ENCODE measurements at places on chromosomes 3 and 15.

GRCh38 chr3:158488670-158489069 lies 82.3 kb upstream of the MLF1 start:
- DNase-seq = no peak

DNA sequence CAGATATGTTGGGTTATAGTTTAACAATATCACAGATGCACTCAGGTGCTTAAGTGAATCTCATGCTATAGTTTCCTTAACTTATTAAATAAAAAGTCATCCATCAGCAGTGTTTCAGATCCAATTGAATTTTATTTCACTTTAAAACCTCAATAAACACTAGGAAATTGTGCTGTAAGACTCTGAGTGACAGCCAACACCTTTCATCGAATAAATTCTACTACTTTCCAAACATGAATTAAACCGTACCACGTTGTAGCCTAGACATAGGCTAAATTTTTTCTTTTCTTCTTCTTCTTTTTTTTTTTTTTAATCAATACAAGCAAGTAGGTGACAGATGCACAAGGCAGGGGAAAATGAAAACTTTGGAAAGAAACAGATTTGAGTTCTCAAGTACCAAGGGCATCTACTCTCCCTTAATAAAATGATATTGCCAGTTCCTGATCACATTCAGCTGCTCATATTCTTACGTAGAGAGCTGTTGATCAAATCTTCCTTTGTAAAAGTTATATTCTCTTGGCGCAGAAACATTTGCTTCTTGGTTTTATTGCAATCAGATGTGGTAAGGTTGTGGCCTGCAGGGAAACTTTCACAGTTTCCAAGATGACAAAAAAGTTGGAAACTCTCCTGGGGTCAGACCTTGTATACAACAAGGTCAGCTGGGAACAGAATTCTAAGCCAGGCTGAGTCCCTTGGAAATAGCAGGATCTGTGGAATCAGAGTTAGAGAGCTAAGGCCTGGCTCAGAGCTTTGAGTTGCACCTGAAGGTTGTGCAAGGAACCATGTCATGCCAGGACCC lies 147.7 kb downstream of the CD47 start:
- no peak for DNase-seq

DNA sequence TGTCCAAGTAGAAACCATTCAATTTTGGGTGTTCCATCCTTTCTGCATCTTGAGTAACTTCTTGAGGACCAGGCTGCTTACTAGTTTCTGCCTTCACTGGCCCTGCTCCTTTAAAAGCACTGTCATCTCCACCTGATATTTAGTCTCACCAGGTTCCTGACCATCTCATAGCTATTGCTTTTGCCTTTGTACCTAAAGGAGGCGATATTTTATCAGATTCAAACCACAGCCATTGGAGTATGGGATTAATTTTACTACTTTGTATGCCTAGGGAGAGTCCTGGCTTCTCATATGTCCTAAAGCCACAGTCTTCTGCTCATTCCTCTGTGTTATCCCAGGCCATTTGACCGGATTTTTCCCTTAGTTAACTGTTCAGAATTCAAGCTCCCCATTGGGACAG lies 51.8 kb upstream of the RFX7 start:
- no peak for DNase-seq

DNA sequence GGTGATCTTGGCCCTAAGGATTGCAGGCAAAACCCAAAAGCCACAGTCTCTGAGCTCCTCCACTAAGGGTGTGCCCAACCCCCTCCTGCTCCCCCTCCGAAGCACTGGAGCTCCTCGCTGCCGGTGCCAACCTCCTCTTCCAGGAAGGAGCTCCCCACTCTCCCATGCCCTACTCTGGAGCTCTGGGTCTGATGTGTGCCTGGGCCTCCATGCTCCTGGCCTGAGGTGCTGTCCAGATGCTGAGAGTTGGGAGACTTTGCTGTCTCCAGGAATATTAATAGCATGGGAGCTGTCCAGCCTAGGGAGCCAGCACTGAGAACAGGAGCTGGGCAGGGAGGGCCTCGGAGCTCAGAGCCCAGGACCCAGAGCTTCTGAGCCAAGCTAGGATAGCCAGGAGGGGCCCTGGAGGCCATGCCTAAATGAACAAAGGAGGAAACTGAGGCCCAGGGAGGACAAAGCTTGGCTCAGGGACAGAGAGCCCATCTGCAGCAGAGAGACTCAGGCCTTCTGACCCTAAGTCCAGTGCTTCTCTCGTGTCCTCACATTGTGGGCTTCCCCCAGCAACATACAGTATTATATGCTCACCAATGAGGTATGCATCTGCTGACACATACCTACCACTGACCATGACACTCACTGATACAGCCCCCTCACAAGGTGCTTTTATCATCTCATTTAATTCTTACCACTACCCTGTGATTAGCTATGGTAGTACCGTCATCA lies 36.9 kb upstream of the HERC1 start:
- DNase-seq = peak; percentile 70

DNA sequence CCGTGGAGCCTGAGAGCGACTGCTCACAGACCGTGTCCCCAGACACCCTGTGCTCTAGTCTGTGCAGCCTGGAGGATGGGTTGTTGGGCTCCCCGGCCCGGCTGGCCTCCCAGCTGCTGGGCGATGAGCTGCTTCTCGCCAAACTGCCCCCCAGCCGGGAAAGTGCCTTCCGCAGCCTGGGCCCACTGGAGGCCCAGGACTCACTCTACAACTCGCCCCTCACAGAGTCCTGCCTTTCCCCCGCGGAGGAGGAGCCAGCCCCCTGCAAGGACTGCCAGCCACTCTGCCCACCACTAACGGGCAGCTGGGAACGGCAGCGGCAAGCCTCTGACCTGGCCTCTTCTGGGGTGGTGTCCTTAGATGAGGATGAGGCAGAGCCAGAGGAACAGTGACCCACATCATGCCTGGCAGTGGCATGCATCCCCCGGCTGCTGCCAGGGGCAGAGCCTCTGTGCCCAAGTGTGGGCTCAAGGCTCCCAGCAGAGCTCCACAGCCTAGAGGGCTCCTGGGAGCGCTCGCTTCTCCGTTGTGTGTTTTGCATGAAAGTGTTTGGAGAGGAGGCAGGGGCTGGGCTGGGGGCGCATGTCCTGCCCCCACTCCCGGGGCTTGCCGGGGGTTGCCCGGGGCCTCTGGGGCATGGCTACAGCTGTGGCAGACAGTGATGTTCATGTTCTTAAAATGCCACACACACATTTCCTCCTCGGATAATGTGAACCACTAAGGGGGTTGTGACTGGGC lies 7.3 kb downstream of the FAM131A start:
- no peak for DNase-seq

GRCh38 chr15:40787344-40787841 lies 17.6 kb downstream of the C15orf62 start:
- DNase-seq = peak; percentile 93

DNA sequence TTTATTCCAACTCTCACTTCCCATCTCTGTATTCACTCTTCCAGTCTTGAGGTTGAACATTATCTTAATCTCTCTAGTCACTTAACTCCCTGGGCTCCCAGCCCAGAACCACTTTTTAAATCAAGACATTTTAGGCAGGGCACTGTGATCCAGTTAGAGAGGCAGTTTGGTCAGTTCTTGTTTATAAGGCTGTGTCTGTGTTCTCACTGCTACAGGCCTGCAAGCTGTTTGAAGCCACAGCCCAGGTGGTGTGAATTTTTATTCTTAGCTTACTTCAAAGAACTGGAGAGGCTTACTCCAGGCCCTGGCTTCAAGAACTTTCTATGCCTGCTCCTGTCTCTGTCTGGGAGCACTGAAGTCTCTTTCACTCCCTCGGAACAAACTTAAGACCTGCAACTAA lies 906.1 kb downstream of the CADM2 start:
- no peak for DNase-seq

DNA sequence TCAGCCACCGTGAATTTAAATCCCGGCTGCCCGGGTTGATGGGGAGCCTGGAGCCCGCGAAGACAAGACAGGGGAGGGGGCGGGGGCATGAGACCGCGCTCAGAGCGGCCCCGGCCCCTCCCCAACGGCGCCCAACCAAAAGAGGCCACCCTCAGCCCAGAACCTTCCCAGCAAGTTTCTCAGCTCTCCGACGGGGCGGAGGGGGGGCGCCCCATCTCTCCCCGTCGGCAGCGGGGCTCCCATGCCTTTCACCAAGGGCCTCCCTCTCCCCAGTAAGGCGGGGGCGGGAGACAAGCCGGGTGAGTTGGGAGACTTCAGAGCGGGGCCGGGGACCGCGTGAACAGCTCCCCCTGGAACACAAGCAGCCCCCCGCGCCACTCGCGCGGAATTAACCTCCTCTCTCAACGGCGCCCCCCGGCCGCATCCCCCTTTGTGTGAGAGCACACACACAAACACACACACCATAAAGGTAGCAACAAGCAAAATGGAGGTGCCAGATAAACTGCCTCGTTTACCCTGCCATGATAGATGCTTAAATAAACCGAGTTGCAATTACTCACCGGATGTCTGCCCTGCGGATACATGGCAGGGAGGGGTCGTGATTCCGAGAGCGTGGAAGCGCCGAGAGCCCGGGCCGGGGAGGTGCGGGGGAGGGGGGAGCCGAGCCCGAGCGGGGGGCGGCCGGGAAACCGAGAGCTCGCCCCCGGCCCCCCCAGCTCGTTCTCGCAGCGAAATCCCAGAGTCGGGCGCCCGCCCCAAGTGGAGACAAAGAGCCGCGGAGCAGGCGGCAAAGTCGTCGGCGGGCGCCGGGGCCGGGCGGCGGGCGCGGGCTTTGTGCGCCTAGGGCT lies 1.3 kb downstream of the TLE3 start:
- peak; percentile 66 for DNase-seq

GRCh38 chr3:65473736-65474135 lies 565.0 kb downstream of the MAGI1 start:
- no peak for DNase-seq

GRCh38 chr3:123353850-123354233 lies 95.0 kb downstream of the ADCY5 start:
- no peak for DNase-seq

GRCh38 chr3:72448858-72449257 lies 399.4 kb downstream of the SHQ1 start:
- DNase-seq = peak; percentile 32

DNA sequence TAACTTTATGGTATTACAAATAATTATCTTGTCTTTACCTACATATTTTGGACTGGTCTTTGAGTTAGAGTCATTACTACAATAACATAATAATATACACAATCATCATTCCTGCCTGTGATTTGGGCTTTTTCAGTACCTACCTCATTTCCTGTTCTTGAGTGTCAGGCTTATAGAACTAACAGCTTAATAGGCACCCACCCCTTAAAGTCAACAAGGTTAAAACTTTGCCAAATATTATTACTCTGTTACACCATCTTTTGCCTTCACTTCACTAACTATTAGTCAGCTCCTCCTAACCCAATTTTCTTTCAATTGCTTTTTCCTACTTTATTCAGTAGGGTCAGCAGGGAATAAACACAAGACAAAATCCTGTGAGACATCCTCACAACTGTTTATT lies 488.7 kb upstream of the AGTR1 start:
- peak; percentile 1 for DNase-seq

- no peak for DNase-seq
Observed at GRCh38 chr3:144859161-144859560, 887.5 kb downstream of the DIPK2A start.

DNA sequence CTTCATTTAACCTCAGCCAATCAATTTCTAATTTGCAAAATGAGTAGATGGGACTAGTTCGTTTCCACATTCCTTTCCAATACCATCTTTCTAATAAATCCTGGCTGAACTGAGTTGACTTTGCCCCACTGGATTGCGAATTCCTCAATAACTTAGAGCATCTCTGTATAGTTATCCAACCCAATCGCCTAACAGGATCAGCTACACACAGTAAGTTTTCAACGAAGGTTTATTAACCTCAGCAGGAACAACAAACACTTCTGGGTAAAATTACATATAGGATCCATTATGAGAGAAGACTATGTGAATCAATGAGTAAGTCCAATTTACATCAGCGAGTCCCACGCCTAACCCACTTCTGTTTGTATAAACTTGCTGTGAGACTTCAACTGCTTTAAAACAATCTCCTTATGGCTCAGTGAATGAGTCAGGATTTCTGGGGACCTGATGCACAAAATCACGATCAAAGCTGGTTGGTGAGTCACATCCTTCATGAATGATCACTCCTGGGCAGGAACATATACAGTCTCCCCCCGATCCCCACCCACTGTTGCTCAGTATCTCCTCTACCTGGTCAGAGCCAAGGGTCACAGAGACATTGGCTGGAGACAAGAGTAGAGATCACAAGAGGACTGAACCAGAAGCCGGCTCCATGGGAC lies 142.8 kb downstream of the EDEM1 start:
- peak; percentile 26 for DNase-seq

- DNase-seq = peak; percentile 81
Observed at GRCh38 chr3:52001443-52001974, 5.8 kb upstream of the RPL29 start.

GRCh38 chr15:64522226-64522823 lies 61.9 kb downstream of the ZNF609 start:
- DNase-seq = no peak

- no peak for DNase-seq
Observed at GRCh38 chr3:126606001-126606400, 47.3 kb upstream of the C3orf22 start.

DNA sequence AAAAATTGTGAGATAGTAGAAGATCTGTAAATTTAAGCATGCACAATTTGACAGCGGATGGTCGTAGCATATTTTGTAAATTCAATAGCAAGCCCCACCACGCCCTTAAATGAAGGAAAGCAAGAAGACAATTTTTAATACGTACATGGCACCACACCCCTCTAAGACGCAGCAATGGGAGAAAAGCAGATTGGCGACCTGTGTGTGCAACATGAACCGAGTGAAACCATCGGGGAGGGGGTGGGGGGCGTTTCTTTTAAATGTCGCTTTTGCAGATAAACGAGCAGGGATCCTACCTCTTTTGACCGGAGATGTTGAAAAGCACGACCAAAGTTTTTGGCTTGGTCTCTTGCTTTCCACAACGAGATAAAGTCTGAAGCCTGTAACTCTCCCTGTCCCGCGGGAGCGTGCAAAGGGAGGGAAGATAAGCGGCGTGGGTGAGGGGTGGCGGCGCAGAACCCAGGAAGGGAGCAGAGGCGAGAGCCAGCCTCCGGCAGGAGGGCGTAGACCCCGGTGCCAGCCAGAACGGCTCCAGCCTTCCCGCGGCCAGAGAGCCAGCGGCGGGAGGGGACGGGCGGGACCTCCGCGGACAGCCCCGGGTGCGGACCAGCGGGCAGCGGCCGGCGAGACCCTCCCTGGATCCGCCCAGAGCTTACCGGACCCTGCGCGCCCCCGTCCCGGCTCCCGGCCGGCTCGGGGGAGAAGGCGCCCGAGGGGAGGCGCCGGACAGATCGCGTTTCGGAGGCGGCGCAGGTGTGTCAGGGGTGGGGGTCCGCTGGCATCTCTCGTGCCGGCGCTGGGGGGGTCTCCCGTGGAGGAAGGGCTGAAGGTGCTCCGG lies at the start of gene CHL1:
Gene CHL1, plus strand, starts transcription at position 453 of the 838 bp plus-strand sequence. CDS start 123,014 bp downstream, outside the sequence.
- no peak for DNase-seq

- no peak for DNase-seq
Observed at GRCh38 chr3:99119385-99119784, 217.9 kb upstream of the DCBLD2 start.

Measured in RWPE1 (cell line).